ENCODE measurements at places on chromosomes 13 and 19.

DNA sequence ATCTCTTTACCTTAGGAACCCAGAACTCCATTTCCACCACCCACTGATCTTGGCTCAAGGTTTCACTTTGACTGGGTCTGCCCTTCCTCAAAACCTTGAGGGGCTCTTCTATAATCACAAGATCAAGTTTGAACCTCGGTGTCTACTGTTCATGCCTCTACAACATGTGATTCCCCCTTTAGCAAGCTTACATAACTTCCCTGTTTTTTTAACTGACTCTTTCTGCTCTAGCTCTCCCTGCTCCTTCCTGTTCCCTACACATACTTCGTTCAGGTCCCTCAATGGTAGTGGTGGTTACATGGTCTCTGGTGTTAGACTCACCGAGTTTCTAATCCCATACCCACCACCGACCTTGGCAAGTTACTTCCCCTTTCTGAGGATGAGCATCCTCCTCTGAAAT is 26.7 kb downstream of the CEACAM8 start:
- DNase-seq, result no peak

DNA sequence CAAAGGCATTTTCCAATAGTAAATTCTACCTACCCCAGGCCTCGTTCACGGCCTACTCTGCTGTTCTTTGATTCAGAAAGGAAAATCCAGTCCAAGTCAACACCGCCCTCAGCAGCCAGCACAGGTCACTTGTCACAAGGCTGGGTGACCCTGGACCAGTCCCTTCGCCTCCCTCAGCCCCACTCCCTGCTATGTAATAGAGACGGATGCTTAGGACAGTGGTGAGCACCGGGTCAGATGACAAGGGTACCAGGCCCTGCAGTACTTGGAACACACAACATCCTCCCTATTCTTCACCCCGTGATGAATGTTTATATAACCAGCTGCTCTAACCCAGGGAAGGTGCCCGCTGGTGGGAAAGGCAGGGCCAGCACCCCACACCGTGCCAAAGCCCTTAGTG is 14.3 kb downstream of the LATS2 start:
- no peak for DNase-seq

GRCh38 chr13:58480061-58480460 is 848.5 kb downstream of the PCDH17 start:
- DNase-seq, result no peak

DNA sequence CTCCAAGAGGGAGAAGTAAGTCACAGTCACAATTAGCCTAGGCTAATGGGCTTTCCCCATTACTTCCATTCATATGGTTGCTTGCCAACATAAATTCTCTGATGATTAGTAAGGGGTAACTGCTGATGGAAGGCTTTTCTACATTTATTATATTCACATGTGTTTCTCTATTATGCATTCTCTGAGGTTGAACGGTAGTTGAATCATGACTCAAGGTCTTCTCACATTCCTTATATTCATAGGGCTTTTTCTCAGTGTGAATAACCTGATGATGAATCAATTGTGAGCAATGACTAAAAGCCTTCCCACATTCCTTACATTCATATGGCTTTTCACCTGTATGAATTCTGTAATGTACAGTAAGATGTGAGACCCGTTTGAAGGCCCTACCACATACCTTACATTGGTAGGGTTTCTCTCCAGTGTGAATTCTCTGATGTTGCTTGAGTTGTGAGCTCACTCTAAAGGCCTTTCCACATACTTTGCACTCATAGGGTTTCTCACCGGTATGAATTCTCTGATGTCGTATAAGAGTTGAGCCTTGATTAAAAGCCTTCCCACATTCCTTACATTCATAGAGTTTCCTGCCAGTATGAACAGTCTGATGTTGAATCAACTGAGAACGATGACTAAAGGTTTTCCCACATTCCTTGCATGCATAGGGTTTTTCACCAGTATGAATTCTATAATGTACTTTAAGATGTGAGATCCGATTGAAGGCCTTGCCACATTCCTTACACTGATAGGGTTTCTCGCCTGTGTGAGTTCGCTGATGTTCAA is 9.3 kb downstream of the ZNF582 start:
- DNase-seq, result no peak

DNA sequence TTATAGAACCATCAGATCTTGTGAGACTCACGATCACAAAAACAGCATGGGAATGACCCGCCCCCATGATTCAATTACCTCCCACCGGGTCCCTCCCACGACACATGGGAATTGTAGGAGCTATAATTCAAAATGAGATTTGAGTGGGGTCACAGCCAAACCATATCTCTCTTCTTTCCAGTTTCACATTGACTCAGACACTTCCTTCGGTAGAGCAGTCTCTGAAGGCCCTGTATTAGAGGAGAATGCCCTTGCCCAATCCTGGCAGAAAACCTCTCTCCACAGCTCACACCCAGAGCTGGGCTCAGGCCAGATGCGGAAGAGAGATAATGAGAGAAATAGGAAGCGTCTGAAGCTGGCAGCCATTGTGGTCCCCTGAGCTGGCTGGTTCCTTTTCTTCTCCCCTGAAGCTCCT is 72.4 kb upstream of the CLDN10 start:
- DNase-seq, result no peak

- DNase-seq, result peak; percentile 83
Observed at GRCh38 chr13:36736119-36736726, 62.4 kb downstream of the SERTM1 start.

GRCh38 chr19:50387176-50387867 is 3.2 kb downstream of the POLD1 start:
- no peak for DNase-seq

- DNase-seq, result no peak
Observed at GRCh38 chr13:100148422-100148821, 59.5 kb downstream of the PCCA start.

GRCh38 chr19:290372-291005 is 714 bp downstream of the PLPP2 start:
- DNase-seq, result peak; percentile 64

- DNase-seq, result no peak
Observed at GRCh38 chr19:39150807-39151600, 25.4 kb downstream of the PAK4 start.

DNA sequence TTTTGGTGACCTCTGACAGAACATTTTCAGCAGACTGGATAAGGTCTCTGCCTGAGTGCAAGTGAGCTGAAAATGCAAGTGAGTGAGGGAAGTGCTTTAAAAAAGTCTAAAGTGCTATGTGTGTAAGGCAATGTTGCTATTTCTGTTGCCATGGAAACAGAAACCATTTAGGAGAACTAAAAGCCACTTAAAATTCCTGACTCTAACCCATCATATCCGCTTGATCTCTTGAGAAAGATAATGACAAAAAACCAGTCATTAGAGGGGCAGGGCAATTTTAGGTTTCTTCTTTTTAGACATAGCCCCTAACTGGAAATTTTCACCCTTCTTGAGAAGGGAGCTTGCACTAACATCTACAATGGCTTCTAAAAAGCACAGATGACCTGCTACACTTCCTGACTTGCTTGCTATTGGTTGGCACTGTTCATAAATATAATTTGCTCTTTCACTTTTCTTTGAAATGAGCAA is at the start of gene CYSLTR2:
Gene CYSLTR2, plus strand, starts transcription at position 458 of the 468 bp plus-strand sequence. CDS start 52,889 bp downstream, outside the sequence.
- DNase-seq, result peak; percentile 55
